Fibroblast of mammary gland (primary cell): ENCODE measurements at places on chromosomes 6 and 20.
A peak's percentile ranks its signal among the peaks of the same experiment; 100 is the strongest.

GRCh38 chr20:24718696-24719095 is 230.4 kb upstream of the CST7 start:
- DNase-seq, result no peak

- DNase-seq, result no peak
Measured at GRCh38 chr6:166638573-166638964, 11.5 kb upstream of the RPS6KA2 start.

DNA sequence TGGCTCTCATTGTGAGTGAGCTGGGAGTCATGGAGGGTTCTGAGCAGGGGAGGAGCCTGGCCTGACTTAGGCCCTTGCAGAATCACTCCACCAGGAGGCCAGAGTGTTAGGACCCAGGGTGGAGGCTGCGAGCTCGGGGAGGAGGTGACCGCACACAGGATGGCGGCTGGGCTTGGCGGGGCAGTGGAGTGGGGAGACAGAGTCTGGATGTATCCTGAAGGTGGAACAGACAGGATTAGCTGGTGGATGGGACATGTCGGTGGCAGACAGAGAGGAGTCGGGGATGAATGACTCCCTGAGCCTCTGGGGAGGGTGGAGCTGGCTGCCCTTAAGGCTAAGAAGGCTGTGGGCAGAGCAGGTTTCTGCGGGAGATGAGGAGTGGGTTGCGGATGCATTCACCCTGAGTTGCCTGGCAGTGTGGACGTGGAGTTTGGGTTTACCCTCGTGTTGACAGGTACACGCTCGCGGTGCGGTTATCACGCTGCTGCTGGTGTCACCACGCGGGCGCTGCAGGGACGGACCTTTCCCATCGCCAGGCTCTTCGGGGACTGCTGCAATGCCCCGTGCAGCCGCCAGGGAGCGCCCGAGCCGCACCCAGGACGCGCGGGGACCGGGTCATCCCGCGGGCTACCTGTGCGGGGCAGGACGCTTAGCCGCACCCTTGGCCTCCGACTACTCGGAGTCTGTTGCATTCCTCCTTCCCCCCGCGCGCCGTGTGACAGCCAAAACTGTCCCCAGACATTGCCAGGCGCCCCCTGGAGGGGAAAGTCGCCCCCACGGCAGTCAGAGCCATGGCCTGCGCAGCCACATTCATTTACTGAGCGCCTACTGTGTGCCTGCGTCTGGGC is 43.0 kb upstream of the PTGIS start:
- no peak for DNase-seq

DNA sequence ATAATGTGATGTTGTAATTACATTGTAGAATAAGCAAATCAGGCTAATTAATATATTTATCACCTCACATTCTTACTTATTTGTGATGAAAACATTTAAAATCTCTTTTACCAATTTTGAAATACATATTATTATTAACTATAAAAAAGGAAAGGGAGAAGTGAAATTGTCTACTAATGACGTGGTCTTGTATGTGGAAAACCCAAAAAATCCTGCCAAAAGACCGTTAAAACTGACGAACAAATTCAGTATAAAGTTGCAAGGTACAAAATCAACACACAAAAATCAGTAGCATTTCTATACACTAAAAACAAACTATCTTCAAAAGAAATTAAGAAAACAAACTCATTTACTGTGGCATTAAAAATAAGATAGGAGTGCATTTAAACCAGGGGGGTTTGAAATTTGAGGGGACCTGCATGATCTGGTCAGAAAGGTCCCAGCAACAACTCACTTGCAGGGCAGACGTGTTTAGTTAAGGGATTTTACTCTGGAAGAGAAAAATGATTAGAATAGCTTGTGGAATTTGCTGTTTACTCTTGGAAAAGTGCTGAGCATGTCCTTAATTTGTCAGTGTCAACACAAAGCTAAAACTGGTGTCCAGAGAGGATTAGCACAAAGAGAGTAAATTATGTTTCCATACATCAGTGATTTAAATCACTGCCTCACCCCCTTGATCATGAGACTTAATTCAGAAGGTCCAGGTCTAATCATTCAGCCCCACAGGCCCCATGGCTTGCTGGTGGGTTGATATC is 235.0 kb upstream of the RIN2 start:
- no peak for DNase-seq

DNA sequence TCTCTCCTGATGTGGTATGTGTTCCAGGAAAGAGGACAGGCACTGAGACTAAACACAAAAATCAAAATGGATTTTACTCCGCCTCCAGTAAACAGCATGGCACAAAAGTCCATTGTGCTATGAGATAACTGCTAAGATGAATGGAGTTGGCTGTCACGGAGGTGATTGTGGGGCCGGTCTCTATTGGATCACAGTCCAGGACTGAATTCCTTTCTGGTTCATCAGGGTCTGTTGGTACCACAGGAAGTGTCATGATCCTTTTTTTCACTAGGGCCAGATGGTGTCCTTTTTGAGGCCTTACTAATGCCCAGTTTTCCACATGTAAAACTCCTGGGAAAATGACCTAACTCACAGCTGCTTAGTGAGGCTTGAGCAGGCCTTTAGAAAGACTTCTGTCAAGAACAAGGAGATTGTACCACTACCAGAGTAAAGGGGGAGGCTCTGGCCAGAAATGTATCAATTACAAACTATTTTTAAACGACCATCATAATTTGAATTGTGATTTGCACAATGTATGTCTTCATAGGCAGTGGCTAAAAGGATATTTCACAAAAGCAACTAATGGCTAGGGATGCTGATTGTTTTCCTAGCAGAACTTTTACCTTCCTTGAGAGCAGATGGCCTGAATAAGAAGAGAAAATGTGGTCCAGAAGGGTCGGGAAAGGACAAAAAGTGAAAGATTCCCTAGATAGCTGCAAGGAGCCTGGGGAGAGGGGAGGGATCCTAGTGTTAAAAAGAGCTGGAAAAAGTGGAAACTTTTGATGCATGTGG is 192.2 kb upstream of the POU3F2 start:
- no peak for DNase-seq

GRCh38 chr6:6503191-6503590 is 85.3 kb upstream of the LY86 start:
- no peak for DNase-seq

GRCh38 chr6:126033696-126034095 is 47.4 kb downstream of the TRMT11 start:
- peak; percentile 92 for DNase-seq

DNA sequence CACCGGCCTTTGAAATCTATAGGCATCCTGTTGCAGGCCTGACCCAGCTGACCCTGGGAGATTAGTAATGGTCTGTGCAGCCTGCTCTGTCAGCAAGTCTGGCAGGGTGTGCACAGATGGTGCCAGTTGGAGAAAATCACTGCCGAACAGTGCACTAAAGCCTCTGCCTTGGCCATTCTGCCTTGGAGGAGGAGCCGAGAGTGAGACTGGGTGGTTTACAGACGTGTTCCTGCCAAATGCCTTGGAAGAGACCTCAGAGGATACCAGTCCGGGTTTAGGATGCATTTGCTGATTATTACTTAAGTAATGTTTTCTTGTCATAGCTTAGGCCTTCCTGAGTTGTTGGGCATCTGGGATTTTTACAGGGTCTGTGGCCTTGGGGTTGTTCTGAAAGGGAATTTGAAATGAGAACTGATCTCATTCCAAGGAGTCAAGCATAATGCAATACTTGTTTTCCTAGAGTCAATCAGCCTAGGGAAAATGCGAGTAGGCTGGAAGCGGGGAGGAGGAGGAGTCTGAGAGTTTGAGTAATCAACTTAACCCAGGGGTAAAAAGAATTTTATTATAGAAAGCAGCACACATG is 292.1 kb downstream of the SOX4 start:
- peak; percentile 88 for DNase-seq

GRCh38 chr6:21556511-21556910 is 37.0 kb upstream of the SOX4 start:
- no peak for DNase-seq

DNA sequence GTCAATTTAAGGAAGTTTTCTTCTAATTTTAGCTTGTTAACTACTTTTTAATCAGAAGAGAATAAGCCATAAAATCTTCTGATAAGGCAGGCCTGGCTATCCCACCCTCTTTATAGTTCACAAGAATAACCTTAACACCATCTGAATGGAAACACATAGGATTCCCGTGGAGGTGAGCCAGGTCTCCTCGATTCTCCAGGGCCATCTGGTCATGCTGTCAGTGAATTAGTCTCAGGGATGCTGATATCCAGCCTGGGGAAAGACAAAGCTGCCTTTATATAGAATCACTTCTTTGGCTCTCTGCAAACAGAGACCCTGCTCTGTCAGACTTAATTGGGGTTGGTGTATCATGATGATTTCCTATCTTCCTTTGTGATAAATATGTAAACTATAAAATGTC is 30.1 kb upstream of the TAGAP start:
- no peak for DNase-seq

GRCh38 chr20:33578510-33578909 is 83.6 kb upstream of the C20orf144 start:
- peak; percentile 89 for DNase-seq

DNA sequence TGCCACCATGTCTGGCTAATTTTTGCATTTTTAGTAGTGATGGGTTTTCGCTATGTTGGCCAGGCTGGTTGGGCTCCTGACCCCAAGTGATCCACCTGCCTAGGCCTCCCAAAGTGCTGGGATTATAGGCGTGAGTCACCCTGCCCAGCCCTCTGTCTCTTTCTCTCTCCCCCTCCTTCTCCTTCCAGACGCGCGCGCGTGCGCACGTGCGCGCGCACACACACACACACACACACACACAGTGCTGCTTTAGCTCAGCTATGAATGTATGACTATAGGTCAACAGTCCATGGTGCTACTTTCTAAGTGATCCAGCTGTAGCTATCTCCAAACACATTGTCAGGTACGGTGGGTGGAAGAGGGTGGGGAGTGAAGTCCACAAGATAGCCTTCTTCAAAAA is 449.5 kb downstream of the PHF3 start:
- DNase-seq, result no peak

DNA sequence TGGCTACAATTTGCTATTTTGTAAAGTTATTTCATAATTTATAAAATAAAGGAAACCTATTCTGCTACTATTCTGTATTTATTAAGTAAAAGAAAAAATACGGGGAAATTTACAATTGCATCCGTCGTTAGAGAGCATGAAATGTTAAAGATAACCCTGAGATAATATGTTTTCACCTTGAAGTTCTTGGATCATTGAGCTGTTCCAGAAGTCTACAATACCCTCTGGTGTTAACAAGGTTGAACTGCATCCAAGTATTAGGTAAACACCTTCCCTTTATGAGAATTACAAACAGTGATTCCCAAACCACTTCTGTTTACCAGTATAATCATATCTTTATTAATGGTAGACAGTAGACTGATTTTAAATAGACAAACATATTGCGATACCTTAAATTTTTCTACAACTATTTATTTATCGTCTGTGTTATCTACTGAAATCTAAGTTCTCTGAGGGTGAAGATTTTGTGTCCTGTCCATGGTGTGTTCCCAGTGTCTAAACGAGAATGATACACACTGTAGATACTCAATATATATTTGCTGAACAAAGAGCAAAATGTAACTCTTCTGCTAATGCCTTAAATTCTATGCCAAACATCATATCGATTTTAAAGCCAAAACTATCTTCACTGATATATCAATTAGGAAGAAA is 28.2 kb downstream of the TBC1D32 start:
- peak; percentile 50 for DNase-seq

GRCh38 chr6:158825951-158826306 is 6.8 kb upstream of the EZR start:
- DNase-seq, result peak; percentile 38

DNA sequence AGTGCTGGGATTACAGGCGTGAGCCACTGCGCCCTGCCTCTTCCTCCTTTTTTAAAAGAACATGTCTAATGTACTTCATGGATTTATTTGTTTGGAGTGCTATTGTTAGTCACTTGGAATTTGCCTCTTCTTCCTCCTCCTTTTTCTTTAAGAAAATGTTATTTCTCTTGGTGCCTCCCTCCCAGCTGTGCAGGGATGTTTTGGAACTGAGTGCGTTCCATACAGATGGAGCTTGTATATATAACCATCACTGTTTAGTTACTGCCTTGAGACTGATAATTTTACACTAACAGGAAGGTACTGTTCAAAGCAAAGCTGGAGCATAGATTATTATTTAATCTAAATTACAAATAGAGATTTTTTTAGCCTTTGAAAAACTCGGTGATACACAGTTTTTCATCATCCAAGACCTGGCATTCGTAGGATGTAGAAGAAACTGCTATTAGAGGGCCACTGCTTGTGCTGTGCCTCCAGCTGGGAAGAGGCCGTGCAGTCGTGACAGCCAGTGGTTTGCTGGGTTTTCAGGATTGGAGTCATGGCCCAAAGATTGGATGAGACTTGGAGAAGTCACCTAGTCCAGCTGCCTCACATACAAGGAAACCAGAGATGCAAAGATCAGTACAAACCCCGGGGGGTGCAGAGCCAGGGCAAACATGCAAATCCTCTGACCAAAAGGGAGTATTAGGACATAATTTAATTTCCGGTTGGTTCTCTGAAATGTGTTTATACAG is 123.1 kb downstream of the PLEKHG1 start:
- DNase-seq, result no peak

GRCh38 chr6:91600561-91600960 is 1013.7 kb upstream of the MAP3K7 start:
- no peak for DNase-seq

- DNase-seq, result no peak
Measured at GRCh38 chr6:165056292-165056691, 253.1 kb downstream of the C6orf118 start.

DNA sequence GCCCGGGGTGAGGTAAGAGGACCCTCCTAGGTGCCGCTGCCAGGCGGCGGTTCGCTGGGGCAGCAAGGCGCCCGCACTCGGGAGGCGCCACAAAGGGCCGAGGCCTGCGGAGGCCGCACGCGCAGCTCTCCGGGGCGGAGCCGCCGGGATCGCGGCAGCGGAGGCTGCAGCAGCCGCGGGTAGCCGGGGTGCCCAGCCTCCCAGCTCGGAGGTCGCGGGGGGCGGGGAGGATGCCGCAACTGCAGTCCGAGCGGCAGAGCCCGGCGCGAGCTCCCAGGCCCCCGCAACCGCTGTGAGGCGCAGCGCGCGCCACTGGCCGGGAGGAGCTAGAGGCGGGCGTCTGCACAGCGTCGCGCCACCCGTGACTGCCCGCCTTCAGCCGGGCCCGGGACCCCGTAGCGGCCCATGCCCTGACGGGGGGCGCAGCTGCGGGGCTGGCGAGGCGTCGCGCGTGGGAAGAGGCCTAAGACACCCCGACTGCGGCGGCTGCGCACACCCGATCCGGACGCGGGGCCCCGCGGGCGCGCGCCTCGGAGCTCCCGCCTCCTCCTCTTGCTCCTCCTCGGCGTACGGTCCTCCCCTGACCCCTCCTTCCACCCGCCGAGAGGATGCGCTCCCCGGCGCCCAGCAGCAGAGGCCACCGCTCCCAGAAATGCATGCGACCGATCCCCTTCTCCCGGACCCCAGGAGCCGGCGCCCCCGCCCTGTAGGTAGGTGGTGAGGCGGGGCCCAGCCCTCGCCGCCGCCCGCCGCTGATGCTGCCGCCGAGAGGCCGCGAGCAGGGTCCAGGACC is at the start of gene NCOA7:
NCOA7 (plus strand) TSS at position 603 of the 793 bp plus-strand sequence. CDS start 24,395 bp downstream, outside the sequence.
- peak; percentile 65 for DNase-seq

DNA sequence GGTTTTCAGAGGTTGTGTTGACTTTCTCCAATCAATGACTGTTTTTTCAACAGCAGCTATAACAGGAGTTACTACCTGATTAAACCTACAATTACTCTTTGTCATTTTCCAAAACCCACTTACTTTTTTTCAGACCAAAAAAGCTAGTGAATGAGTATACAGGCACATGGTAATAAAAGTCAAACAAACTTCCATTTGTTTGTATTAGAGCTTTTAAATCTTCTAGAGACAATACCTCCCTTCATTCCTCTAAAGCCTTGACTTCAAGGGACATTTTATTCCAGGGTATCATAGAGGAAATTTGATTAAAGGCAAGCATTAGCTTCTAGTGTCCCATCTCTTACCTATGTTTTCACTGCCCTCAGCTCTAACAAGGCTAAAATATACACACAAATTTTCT is 52.7 kb downstream of the IL22RA2 start:
- no peak for DNase-seq
